Stimulated activated naive CD4-positive, alpha-beta T cell (primary cell): ENCODE measurements at places on chromosomes 5 and 9.

GRCh38 chr5:39262981-39263380 lies 43.6 kb upstream of the FYB1 start:
- no peak for DNase-seq

- DNase-seq: no peak
Observed at GRCh38 chr9:109385499-109385898, 64.6 kb upstream of the EPB41L4B start.

DNA sequence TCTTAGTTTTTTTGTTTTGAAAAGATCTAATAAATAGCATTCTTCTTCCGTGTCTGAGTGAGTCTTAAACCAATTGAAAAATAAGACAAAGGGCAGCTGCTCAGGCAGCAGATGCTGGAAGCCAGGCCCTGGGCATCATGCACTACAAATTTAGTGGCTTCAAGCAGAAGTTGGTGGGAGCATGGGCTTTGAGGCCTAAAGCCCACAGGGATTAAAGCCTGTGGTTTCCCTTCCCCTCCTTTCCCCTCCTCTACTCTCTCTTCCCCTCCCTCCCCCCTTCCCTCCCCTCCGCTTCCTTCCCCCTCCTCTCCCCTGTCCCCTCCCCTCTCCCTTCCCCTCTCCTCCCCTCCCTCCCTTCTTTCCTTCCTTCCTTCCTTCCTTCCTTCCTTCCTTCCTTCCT lies 20.1 kb upstream of the KIF4B start:
- no peak for DNase-seq

DNA sequence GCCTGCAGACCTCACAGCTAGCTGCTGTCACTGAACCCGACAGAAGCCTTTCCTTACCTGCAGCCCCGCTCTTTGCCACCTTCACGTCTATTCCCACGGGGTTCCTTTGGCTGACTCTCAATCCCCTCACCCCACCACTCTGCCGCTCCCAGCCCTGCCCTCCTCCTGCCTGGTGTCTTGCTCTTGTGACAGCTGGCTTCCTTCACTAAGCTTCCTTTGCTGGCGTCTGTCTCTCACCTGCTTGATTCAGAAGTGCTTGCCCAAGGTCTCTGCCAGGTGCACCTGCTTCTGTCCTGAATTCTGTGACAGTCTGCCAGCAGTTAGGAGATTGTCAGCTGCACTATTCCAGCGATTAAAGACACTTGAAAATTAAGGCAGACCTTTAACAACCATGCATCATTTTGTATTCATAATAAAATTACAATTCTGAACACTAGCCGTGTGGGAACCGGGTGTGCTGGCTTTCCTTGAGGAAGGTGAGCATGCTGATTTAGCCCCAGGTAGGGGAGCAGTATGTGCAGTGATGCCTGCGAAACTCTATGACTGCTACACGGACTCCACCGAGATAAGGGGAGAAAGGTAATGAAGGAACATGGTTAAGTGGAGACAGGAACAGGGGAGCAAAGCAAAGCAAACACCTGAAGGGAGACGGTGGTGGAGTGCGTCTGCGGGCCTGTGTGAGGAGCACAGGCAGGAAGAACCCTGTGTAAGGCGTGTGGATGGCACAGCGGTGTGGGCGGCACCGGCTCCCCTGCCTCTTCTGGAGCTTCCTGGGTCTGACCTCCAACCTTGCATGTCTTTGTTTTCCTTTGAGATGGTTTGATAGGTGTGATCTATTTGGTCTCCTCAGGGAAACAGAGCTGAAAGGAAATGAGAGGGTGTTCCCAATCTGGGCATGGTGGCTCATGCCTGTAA lies 80.1 kb upstream of the CACNA1B start:
- no peak for DNase-seq

GRCh38 chr5:168960497-168960896 lies 340.4 kb downstream of the SLIT3 start:
- no peak for DNase-seq

- no peak for DNase-seq
Observed at GRCh38 chr9:70080481-70081119, 37.0 kb downstream of the MAMDC2 start.

DNA sequence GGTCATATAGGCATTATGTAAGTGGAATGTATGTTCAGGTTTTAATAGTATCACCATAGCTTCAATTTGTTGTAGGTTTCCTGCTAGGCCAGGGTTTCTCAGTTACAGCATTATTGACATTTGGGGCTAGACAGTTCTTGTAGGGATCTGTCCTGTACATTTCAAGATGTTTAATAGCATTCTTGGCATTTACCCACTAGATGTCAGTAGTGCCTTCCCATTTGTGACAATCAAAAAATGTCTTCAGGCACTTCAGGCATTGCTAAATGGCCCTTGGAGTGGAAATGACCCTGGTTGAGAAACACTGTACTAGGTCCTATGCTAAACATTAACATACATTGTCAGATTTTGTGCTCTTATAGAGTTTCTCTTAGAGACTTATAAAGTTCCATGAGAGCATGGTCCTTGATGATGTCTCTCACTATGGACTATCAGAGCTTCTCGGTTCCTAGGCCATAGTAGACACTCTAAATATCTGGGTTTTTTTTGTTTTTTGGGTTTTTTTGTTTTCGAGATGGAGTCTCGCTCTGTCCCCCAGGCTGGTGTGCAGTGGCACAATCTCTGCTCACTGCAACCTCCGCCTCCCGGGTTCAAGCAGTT lies 1.4 kb downstream of the KIF20A start:
- no peak for DNase-seq

GRCh38 chr9:127225801-127226625 lies 38.6 kb upstream of the GARNL3 start:
- DNase-seq: no peak

GRCh38 chr5:73292816-73293459 lies 119.9 kb downstream of the TMEM174 start:
- no peak for DNase-seq

- DNase-seq: no peak
Observed at GRCh38 chr9:89339807-89340206, 21.5 kb downstream of the SECISBP2 start.

DNA sequence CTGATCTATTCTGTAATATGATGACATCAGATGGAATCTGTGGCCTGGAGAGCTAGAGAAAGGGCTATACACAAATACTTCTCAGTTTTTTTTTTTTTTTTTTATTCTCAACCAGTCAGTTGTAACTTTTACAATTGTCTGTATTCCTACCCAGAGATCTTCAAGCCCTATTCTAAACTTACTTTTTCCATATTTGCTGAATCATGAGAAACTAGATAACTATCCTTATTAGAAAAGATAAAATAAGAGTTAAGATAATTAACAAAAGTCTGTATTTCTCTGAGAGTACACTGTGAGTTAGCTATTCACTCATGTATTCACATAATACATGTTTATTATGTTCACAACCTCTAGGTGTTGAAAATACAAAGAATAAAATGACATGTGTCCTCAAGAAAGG lies 1575.9 kb downstream of the EFNA5 start:
- DNase-seq: no peak

GRCh38 chr5:123181394-123181801 lies 92.4 kb downstream of the PRDM6 start:
- DNase-seq: no peak

DNA sequence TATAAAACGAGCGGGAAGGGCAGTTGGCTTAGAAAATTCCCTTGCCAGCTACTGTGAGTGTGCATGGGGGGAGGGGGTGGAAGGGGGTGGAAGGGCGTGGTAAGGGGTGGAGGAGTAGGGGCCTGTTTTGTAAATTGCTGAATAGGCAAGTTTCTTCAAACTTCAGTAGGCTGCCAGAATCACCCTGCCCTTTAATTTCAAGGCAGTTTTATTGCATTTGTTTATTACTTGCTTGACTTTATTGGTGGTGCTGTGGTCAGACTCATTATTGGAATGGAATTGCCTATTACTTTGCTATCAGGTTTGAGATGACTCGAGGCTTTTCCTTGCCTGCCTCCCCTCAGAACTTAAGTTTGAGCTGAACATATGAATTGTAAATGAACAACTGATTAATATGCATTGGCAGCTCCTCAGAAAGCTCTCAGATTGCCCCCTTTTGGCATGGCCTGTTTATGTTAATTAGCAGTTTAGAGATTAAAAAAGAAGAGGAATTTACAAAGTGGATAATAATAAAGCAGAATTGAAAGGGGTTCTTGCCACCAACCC lies 76.0 kb downstream of the SEMA6A start:
- DNase-seq: no peak

DNA sequence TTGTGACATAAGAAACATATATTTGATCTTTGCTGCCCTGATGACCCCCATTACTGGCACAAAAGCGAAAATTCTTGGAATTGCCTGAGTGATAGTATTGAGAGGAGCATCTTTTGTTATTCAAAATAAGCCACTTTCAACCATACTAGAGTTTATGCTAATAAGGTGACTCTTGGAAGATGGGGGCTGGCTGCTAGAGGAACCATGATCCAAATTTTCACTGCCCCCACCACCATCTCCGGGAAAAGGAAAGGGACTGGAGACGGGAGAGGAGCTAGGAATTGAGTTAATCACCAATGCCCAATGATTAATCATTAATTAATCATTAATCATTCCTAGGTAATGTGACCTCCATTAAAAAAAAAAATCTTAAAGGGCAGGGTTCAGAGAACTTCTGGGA lies 25.6 kb downstream of the FBXW11 start:
- DNase-seq: no peak

GRCh38 chr5:173859408-173860159 lies 28.6 kb upstream of the CPEB4 start:
- DNase-seq: no peak

GRCh38 chr5:17056141-17056631 lies 120.1 kb upstream of the MYO10 start:
- DNase-seq: no peak

GRCh38 chr5:73726606-73727231 lies 100.7 kb downstream of the ARHGEF28 start:
- no peak for DNase-seq

- DNase-seq: no peak
Observed at GRCh38 chr5:83608122-83608521, 112.5 kb downstream of the HAPLN1 start.

DNA sequence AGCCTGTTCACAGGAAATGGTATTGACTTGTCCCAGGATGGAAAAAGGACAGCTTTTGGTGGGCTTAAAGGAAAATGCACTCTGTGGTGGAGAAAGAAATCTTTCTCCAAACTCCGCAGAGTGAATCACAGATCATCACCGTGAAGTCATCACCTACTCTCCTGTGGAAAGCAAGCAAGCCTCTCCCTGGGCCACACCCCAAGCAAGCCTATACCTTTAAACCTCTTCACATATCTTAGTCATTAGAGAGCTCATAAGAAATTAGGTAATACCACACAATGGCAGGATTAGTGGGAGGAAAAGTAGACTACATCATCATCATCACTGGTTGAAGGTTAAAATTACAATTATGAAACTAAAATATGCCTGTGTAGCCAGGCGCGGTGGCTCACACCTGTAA lies 23.2 kb downstream of the TLE1 start:
- DNase-seq: no peak

DNA sequence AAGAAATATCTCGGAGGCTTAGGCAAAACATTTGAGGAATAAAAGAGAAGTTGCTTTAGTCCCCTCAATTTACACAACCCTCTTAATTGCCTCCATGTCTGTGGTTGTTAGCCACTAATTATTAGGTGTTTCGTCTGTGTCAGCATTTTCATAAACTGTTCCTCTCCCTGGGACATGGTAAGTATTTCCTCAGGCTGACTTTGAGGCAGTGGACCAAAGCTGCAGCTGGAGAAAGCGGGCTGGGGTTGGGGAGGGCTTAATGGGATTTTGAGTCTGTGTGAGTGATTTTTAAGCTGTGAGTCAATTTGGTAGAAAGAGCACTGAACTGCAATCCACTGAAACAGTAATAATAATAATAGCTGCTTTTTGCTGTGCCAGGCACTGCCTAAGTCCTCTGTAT lies 13.0 kb upstream of the TTC1 start:
- no peak for DNase-seq

DNA sequence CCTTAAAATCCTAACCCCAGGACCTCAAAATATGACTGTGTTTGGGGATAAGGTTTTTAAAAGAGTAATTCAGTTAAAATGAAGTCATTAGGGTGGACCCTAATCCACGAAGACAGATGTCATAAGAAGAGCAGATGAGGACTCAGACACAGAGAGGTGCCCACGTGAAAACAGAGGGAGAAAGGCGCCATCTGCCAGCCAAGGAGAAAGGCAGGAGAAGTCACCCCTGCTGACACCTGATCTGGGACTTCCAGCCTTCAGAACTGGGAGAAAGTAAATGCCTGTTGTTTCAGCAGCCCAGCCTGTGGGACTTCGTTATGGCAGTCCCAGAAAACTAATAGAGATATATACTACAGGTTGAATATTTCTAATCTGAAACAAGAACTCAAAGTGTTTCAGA lies 67.4 kb downstream of the ROR2 start:
- no peak for DNase-seq

DNA sequence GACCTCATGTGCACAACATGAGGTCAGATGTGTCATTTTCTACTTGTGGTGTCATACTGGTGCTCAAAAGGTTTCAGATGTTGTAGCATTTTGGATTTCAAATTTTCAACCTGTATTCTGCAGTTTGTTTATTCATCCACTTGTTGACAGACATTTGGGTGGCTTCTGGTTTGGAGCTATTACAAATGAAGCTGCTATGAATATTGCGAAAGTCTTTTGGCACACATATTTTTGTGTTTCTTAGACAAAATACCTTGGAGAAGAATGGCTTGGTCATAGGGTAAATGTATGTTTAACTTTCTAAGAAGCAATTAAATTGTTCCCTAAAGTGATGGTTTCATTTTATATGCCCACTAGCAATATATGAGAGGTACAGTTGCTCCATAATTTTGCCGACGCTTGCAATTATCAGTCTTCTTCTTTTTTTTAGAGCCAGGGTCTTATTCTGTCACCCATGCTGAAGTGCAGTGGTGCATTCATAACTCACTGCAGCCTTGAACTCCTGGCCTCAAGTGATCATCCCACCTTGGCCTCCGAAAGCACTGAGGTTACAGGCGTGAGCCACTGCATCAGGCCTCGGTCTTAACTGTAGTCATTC lies 70.7 kb upstream of the TRPC7 start:
- no peak for DNase-seq

DNA sequence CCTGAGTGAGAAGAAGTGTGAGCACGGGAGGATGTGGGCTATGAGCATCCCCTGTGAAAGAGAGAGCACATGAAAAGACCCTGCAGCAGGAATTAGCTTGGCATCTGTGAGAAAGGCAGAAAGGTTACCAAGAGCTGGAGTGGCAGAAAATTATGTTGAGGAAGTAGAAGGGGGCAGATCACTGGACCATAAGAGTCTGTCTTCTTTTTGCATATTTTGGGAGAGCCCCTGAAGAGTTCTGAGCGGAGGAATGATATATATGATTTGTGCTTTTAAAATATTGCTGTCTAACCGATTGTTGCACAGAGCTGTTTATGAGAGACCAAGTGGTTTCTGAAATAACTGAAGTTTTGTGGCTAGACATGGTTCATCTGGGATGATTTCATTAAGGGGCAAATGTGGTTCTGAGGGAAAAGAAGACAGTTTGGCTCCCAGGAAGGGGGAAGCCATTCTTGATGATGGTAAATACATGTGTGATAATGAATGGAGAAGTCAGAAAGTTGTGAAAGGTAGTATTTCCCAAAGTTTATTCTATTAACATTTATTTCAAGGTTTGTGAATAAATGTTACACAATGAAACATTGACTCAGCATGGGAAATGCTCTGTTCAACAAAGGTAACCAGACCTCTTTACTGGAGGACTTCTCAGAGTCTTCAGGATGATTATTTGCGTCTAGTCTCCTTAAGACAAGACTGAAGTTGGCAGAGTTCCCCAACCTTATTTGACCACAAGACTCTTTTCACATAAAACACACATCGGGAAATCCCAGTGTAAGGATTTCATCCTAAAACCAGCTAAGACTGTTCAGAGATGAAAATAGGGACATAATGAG lies 31.5 kb upstream of the ADRB2 start:
- no peak for DNase-seq
